Spinal cord (tissue), 10 donors: ENCODE measurements at places on chromosomes 7 and 10.

DNA sequence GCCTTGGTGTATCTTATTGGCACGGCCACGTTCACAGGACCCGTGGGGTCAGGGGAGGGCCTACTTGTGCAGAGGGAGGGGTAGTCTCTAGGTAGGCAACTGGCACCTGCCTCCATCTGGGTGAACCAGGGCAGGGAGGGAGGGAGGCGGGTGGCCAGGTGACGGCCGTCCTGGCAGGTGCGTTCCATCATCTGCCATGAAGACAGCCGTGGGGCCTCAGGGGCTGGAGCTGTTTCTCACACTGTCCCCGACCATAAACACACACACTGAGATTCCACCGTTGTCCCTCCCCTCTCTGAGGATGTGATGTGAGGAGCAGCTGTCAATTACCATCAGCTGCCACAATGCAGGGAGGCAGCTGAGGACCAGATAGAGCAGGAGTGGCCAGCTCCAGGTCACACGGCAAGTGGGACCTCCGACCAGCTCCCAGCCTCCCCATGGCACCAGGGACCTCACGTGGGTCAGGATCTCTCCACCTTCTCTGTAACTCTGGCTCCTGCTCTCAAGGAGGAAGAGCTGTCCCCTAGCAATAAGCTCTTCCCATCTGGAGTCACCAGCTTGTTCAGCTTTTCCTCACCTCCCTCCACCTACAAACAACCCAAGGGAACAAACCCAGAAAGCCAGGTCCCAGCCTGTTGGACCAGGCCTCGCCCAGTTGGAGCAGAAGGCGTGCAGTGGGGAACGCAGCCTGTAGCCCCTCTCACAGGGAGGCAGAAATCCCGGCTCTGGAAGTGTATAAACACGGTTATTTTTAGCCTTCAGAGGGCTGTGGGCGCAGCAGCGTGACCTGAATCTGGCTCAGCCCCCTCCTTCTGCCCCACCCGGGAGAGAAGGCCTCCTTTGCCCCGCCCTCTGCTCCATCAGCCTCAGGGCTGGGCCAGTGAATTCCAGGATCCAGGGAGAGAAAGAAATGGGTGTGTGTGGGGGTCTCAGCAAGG is 33.1 kb downstream of the ZMIZ1 start:
- no peak for DNase-seq

- peak; percentile 54 for DNase-seq
Observed at GRCh38 chr7:130943336-130943901, 209.4 kb upstream of the KLF14 start.

- no peak for DNase-seq
Observed at GRCh38 chr7:73851410-73852338, 9.3 kb upstream of the TMEM270 start.

DNA sequence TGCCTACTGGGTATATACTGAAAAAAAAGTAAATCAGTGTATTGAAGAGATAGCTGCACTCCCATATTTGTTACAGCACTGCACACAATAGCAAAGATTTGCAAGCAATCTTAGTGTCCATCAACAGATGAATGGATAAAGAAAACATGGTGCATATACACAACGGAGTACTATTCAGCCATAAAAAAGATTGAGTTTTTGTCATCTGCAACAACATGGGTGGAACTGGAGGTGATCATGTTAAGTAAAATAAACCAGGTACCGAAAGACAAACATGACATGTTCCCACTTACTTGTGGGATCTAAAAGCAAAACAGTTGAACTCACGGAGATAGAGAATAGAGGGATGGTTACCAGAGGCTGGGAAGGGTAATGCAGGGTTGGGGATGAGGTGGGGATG is 34.2 kb upstream of the FAM171A1 start:
- no peak for DNase-seq

DNA sequence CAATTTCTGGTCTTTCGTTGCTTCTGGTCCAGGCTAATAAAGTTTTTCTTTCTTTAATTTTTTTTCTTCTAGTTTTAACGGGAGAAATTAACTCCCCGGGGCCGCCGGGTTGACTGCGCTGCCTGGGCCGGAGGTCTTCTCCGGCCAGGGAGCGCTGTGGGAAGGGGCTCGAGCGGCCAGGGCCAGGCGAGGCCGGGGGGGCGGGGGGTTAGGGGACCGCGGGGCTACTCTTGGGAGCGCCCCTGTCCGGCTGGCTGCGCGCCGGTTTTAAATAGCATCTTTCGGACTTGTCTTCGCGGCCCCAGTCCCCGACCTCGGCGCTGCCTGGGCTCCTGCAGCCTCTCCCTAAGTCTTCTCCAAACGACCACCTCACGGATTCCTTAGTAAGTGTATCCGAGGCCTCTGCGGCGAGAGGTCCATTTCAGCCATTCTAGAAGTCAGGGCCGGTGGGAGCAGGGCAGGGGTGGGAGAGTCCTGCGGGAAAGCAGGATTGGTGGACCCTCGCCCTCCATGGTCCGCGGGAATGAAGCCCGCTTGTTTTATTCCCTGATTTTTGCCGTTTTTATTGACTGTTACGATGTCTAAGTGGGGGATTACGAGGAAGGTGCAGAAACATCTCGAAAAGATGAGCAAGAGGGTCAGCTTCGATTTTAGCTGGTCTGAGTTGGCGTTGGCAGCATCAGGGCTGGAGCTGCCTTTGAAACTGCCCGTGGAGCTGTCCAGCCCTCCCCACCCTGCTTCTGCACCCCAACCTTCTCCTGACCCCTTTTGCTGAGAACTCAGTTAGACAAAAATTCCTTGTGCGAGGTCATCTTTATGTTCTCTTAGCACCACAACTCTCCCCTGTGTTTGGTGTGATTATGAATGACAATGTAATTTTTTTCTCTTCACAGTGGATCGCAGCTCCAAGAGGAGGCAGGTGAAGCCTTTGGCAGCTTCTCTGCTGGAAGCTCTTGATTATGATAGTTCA is 555 bp downstream of the PHF14 start:
- DNase-seq = peak; percentile 15

- no peak for DNase-seq
Observed at GRCh38 chr10:22503315-22504088, 158.2 kb downstream of the SPAG6 start.

GRCh38 chr7:94414481-94414880 is 19.8 kb downstream of the COL1A2 start:
- peak; percentile 51 for DNase-seq

DNA sequence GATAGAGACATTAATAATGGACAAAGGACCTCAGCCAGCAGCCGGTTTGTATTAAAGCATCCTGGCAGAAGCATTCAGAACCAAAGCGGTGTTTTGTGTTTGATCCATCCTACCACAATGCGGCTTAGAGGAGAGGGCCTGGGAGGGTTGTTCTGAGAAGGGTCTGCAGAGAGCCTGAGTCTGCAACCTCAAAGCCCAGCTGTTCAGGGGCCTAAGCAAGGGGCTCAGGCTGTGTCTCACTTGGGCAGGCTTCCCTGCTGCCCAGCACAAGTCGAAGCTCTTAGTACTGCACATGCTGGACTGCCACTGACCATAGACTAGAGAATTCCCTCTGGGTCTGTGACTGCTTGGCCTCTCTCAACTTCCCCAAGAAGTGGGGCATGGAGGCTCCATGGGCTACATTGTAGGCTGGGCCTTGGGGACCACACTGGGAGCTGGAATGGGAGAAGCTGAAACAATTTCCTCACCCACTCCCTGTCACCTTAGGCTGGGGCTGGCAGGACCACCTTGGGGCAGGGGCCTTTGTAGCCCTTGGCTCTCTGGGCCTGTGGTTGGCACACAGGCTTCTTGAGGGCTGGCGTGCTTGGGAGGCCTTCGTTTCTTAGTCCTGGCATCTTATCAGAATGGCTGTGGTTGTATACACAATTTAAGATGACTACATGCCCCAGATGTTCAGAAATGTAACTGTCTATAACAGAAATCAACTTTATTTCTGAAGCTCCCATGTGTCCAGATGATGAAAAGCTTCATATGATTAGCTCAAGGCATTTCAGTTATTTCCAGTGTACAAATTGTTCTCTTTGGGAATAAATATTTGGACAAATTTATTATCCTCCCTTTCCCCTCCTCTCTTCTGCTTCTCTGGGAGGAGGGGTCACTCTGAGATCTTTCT is 44.5 kb downstream of the LRRC18 start:
- no peak for DNase-seq

- DNase-seq = no peak
Observed at GRCh38 chr10:21261842-21262294, 263.6 kb downstream of the SKIDA1 start.

GRCh38 chr7:90167361-90167760 is 13.1 kb downstream of the STEAP1 start:
- DNase-seq = no peak

GRCh38 chr10:108836362-108836761 is 1086.9 kb downstream of the XPNPEP1 start:
- no peak for DNase-seq

- DNase-seq = peak; percentile 53
Observed at GRCh38 chr10:48976196-48976595, 36.6 kb upstream of the LRRC18 start.

- DNase-seq = no peak
Observed at GRCh38 chr7:124459101-124460055, 306.2 kb downstream of the GPR37 start.

DNA sequence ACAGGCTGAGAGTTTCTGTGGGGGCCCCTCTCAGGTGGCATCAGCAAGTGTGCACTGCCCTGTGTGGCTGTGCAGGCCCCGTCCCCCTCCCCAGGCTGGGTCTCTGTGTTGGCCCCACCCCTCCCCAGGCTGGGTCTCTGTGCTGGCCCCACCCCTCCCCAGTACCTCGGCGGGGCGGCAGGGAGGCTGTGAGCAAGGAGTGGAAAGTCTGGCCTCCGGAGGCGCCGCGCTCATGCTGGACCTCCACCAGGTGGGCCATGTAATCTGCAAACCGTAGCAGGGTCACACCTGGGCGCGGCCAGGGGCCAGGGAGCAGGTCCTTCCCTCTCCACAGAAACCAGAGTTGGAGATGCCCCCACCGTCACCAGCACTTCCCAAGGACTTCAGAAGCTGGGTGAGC is 21.4 kb upstream of the MICALL2 start:
- no peak for DNase-seq

DNA sequence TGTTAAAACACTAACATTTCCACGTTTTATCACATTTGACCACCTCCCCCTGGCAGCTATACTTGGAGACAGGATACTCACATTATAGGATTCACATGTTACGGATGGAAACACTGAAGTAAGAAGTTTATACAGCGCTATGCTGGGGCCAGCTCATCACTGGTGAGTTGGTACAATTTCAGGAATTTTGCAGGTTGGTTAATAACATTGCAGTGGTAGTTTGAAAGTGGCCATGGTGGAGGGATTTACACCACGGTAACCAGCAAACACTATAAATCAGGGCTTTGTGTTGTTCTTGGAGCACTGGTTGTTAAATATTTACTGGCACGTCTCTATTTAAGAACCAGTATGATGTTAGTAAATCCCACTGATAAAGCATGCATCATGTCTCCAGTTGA is 174.0 kb downstream of the GFRA1 start:
- DNase-seq = no peak

DNA sequence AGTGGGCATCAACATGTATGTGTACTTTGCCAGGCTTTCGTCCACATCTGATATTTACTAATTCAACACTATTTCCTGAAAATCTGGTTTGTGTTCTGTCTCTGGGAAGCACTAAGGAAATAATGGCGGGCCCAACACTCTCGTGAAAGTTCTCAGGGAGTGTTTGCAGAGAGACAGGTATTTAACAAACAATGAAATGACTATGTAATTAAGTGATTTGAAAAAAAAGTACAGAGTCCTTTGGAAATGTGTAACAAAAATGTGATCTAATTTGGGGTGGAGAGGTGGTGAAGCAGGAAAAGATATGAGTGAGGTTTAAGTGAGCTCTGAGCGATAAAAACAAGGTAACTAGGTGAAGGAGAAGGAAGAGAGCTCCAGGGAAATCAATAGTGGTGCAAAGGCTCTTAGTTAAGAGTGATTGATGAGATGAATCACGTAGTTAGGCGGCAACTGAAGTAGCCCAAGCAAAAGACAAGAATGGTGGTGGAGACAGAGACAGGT is 95.3 kb upstream of the DNAJB12 start:
- no peak for DNase-seq

GRCh38 chr7:45224832-45225231 is 67.2 kb downstream of the RAMP3 start:
- no peak for DNase-seq

DNA sequence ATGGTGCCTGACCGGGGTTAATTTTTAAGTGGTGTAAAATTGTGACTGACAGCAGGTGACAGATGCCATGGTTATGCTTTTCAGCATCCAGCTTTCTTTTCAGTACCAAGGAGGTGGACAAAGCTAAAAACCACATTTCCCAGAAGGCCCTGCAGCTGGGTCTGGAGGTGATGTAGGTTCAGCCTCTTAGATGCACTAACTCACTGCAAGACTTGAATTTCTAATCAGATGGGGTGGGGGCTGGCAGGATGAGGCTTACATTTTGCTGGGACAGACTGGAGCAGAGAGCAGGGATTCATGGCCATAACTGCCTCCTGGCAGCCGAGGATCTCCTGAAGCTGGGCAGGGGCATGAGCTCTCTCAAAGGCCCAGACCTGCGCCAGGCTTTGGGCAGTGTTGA is 52.4 kb downstream of the PDIA4 start:
- no peak for DNase-seq

GRCh38 chr10:36181426-36182178 is 539.5 kb upstream of the FZD8 start:
- DNase-seq = no peak

DNA sequence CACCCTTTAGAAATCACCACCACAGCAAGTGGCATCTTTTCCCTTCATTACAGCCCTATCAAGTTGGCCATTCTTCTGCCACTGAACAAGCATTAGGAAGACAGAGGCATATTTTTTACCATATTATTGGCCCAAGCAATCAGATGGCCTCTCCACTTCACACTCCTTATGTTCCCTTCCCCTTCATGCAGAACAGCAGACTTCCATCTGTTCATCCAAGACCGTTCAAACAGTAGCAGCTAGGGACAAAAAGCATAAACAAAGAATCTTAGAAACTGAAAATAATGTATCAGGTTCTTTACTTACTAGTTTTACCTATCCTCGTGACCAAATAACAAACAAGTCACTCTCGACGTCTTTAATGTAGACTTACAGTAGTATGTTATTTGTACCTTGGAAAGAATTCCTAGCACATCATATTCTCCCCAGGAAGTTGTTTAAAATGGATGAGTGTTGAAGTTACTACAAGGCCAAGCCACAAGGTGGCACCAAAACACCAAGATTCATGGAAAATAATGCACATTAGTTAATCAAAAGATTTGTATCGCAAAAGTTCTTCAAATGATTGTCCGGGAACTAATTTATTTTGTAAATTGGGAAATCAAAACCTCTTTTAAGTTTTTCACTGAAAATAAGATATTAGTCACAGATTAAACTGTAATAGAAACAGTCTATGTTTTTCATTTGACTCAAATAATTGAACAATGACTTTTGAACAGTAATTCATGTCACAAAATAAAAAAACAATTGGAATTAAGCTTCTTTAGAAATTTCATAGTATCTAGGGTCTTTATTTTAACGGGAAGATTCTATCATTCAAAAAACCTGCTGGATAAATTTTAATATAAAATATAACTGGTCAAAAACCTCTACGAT is 112.1 kb downstream of the VPS41 start:
- peak; percentile 67 for DNase-seq

DNA sequence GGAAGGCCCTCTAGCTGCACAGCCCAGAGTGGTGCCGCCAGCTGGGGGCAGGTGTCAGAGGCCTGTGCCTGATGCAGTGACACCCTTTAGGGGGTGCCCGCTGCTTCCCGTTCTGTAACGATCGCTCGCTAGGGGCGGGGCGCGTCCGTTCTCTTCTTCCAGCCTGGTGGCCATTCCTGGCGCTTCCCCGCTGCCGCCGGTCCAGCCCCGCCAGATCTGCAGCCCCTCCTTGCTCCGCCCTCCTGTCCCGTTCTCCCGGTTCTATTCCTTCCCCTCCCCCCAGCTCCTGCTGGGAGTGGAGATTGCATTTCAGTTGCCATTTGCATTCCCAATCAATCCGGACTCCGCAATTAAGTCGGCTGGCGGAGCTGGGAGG is 39.2 kb downstream of the AGAP3 start:
- DNase-seq = peak; percentile 59
